Activated CD8-positive, alpha-beta T cell treated with anti-CD3 and anti-CD28 coated beads for 36 hours (primary cell): ENCODE measurements at places on chromosomes 7 and 10.

DNA sequence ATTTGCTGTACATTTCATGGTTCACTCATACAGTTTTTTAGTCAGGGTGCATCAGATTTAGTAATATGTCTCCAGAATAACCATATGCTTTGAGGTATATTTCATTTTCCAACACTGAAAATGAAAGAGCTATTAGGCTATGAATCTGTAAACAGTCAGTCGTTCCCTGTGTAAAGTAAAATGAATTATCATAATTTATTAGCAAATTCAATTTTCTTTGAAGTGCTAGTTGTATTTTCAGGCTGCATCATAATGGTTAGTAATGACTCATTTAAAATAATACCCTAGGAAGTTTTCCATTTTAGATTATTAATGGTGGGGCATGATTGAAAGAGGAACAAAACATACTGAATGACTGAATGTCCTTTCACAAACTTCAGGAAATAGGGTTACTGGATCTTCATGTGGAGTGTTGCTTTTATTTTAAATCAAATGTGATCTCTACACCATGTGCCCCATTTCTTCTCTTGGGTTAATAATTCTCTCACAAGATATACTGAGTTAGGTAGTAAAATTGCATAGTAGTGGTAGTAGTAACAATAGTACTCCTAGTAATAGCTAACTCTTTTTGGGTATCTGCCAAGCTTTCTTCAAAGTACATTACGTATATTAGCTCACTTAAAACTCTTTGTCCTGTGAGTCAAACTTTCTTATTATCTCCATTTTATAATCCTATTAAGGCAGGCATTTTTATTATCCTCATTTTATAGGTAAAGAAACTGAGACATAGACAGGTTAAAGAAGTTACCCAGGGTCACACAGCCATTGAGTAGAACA lies 476.5 kb downstream of the SUGCT start:
- no peak for DNase-seq

DNA sequence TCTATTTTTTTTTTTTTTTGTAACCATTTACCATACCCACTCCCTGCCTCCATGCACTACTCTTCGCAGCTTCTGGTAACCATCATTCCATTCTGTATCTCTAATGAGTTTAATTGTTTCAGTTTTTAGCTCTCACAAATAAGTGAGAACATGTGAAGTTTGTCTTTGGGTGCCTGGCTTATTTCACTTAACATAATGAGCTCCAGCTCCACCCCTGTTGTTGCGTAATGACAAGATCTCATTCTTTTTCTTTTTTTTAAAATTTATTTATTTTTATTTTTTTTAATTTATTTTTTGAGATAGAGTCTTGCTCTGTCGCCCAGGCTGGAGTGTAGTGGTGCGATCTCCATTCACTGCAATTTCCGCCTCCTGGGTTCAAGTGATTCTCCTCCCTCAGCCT lies 142.3 kb upstream of the PCLO start:
- DNase-seq: no peak

- DNase-seq: no peak
Observed at GRCh38 chr10:132832186-132832969, 46.4 kb upstream of the NKX6-2 start.

DNA sequence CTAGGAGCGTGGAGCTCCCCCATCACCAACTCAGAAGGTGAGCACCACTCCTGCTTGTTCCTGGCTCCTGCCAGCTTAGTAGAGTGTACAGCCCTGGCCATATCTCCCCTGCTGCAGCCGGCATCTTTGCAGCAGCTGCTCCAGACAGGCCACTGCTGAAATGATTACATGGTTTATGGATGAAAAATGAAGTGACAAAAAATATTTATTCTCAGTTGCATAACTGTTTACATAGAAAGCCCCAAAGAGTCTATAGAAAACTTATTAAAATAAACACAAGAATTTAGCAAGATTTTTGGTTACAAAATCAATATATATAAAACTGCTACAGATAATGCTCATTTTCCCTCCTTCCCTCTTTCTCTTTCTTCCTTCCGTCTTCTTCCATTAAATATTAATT lies 27.2 kb downstream of the C10orf67 start:
- DNase-seq: no peak

GRCh38 chr7:69615685-69616084 lies 17.4 kb downstream of the AUTS2 start:
- no peak for DNase-seq

GRCh38 chr7:149524394-149524793 lies 26.8 kb upstream of the ZNF746 start:
- DNase-seq: no peak

DNA sequence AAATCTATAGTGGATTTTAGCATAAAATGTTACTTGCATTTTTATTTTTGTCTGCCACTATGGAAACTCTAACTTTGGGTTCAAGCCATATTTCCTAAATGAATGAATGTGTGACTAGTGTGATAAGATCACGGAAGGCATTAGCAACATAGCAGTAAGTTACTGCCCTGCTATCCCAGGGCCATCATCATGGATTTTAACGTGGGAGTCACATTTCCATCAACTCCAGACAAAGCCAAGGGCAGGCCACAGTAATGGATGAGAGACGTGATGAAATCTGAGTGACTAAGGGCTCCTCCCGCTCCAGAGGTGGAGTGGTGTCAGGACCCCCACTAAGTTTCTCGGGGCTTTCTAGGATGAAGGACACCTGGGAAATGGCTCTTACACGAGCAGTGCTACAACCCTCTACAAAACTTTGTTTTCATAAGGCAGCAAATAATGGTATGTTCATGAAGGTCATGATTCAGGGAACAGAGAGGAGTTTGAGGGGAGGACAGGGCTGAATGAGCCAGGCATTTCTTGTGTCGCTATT lies 34.3 kb downstream of the C10orf120 start:
- no peak for DNase-seq

DNA sequence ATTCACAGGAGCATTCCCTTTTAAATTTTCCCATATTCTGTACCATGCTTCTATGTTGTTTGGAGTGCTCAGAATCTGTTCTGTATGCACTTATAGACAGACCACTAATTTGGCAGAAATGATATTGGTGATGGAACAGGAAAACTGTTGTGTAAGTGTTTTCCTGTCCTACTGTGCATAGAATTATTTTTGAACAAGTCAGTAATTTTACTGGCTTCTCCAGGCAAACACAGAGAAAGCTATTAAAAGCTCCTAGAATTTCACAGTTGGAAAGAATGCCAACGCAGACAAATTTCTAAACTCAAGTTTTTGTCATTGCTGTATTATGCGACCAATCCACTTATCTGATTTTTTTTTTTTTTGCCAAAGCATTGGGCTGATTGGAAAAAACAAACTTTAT lies 55.7 kb downstream of the ANKMY2 start:
- no peak for DNase-seq

DNA sequence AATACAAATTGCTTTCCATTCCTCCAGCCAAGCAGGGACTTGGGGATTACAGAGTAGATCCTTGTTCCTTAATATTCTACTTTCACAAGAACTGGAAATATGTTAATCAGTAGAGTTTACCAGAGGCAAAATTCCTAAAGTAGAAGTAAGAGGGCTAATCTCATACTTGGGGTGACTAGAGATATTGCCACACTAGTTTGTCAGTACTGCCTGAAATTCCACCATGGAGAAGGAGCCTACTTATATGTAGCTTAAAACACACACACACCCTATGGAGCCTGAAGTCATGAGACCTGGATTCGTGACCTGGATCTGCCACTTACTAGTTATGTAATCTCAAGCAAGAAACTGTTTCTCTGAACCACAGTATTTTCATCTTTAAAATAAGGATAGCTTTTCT lies 33.9 kb downstream of the STRIP2 start:
- no peak for DNase-seq

DNA sequence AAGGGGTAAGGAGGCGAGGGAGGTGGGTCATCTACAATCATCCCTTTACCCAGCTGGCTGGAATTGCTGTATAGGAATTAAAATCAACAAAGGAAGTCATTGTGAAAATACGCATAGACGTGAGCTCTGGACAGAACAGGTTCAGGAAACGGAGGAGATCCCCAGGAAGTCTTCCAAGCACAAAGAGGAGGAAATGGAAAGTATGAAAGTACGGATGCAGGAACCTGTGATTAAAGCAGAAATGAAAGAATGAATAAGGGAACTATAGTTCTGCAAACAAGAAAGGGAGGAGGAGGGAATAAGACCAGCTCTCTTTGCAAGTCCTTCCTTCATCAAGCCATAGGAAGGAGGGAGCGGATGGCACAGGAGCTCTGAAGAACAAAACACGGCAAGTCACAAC lies 61.8 kb downstream of the PYROXD2 start:
- DNase-seq: no peak

DNA sequence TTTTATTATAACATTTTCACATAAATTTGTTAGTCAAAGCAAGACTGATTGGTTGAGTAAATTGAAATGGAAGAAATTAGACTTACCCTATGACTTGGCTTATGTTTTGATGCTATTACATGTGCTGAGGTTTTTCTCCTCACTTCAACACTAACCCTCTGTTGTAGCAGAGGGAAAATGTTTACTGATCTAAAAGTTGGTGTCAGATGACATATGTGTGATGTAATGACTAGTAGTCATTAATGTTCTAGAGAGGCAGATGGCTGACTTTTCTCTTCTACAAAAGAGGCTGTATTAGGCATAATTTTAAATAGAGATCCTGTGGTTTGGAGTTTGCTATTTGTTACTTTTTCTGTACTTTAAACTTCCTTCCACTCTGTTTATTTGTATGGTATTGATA lies 266.0 kb downstream of the BBS9 start:
- no peak for DNase-seq

DNA sequence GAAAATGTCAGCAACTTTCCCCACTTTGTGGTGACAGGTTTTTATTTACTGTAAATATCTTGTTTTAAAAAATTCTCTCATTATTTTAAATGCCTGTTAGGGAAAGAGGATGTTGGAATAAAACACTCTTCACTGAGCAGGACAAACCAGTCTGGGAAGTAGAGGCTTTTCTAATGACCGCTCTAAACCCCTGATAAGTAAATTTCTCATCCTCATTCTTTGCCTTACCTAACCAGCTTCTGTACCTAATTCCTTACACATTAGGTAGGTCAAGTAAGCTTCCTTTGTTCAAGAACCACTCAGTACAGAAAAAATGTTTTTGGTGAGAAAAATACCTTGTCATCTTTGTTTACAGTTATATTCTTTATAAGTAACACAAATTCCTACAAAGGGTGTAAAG lies 143.6 kb downstream of the GPR85 start:
- DNase-seq: no peak

DNA sequence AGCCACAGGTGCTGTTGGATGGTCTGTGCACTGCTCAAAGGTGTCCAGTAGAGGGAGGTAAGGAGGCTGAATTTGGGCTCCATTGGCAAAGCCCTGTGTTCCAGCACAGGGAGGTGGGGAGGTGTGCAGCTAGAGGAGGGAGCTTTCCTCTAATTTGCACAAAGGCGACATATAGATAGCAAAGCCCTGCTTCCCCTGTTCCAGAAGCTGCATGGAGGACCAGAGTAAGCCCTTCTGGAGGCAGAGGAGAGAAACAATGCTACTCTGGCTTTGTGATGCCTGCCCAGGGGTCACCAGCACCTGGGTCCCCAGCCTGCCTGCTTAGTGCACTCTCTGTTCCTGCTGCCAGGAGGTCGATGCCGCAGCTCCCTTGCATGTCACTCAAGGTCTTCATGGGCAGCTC lies 3.4 kb upstream of the ARHGAP22 start:
- peak; percentile 56 for DNase-seq
